ENCODE measurements at places on chromosomes 2 and 18.

DNA sequence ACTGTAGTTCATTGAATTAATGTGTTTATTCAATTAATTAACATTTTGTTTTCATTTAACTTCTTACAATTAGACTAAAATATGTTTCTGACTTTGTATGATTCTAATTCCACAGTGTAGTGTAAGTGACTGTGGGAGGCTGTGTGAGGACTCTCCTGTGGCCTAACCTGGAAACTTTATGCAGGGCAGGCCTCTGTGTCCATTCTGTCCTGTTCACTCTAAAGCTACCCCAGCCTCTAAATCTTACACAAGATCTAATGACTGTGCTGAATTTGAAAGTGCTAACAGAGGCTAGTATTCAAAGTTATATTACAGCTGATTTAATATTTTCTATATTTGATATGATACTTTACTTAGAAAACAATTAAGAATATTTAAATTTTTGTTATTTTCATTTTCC lies 270.5 kb upstream of the CDH19 start:
- no peak for DNase-seq

- no peak for DNase-seq
These were observed 593.2 kb downstream of the ZEB2 start for GRCh38 chr2:143926736-143927135.

DNA sequence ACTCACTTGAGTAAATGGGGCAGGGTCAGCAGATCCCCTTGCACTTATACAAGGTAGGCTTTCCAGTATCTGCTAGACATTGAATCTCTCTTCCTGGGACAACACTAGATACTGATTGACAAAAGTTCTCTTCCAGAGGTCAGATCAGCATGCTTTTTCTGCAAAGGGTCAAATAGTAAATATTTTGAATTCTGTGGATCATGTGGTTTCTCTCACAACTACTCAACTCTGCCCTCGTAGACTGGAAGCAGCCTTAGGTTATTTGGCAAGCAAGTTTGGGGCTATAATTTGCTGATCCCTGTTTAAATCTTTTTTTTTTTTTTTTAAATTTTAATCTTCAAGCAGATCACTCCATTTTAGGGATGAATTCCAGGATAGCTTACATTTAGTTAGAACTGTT lies 17.4 kb upstream of the NABP1 start:
- DNase-seq, result no peak

DNA sequence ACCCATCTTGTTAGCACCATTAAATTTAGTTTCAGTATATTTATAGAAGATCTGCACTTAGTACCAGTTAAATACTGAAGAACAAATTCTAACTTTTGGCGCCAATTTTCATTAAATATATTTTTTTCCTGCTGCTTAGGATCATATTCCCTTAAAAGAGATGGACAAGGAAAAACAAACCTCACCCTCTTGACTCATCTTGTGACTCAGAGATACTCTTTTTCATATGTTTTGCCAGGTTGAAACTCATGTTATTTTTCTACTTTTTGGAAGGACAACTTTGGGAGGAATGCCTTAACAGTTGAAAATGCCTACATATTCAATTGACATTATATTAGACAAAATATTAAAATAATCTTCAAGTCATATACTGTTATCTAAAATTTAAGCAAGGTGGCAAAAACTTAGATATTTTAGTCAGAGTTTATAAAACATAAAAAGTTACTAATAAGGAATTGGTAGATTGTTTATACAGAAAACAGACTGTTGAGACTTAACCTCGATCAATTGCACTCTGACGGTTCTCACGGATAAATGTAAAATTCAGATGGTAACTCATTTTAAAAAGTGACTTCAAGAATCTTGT lies 36.2 kb downstream of the PNO1 start:
- DNase-seq, result peak; percentile 79

- DNase-seq, result no peak
These were observed 4.2 kb upstream of the AFF3 start for GRCh38 chr2:100146657-100146960.

DNA sequence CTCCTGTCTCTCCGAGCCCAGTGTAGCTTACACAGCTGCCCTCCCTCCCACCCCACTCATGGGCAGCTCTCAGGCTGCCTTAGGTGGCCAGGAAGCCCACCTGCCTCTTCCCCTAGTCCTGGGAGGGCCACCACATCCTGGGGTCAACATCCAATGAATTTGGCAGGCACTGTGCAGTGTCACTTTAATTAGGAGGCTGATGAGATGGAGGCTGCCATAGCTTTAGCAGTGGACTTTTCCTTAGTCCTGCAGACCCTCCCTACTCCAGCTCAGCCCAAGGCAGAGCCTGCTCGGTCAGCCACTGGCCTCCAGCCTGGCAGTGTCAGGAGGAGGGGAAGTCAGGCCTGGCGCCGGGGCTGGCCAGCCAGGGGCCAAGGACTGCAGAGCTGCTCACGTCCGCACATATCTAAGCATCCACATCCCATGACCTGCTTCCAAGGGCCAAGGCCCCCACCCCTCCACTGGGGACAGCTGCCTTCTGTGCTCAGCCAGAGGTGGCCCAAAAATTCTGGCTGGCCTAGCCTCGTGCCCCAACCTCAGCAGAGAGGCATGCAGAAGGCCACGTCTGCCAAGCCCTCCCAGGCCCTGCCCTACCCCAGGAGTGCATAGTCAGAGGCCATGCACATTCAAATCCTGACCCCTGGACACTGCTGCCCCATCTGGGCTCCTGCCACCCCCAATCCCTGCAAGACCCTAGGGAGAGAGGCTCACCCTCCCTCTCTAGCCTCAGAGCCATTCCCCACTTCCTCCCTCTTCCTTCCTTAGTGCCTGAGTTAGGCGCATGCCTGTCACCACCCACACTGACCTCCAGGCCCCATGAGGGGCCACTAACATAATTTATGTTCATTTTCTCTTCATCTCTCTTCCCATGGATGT lies 33.1 kb downstream of the ADRA2B start:
- no peak for DNase-seq

- no peak for DNase-seq
These were observed 85.6 kb downstream of the INPP5D start for GRCh38 chr2:233145726-233146125.

DNA sequence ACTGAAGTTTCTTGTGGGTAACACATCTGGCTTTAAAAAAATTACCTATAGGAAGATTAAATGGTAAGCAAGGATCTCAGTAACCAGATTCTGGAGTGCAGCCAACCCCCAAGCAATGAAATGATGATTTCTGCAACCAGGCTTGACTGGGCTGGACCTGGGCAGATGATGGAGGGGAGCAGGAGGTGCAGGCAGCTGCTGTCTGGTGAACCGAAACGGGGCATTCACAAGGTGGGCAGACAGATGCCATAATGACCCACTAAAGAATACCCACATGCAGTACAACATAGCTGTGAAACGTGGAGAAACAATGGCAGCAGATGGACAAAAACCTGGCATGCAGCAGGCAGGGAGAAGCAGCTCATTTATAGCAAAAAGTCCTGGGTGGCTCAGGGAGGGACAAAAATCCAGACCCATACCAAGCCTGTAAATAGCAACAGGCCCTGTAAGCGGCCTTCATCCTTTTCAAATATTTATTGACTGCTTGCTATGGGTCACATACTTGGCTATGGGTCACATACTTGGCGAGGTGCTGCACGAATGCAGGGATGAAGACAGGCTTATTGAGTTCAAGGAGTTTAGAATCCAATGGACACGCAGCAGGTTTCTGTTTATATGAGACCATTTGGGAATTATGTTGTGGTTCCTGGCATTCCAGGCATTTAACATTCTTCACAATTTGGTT lies 244.7 kb downstream of the HRH4 start:
- DNase-seq, result peak; percentile 49

DNA sequence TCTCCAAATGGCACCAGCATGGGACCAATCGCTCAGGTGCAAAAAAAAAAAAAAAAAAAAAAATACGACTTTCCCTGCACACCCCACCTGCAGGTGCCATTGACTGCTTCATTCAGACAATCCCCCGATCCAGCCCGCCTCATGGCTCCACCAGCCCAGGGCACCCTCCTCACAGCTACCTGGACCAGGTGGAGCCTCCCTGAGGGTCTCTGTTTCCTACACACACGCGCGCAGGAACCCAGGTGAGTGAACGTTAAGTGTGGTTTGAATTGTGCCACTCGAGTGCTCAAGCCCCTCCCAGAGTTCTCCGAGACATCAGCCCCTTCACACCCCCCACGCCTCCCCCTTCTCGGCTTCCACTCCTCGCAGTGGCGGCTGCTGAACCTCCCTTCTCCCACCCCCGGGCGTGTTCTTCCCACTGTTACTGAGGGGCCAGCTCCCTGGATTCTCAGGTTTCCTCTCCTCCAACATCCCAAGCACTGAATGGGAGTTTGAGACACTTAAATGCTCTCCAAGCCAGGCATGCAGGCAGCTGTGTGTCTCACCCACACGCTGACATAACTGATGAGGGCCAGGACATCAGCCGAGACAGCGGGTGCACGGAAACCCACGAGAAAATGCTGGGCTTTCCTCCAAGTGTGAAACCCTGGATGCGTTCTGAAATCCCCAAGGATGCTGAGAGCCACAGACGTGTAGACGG lies 88.8 kb upstream of the SNTG2 start:
- no peak for DNase-seq

GRCh38 chr2:110702514-110703380 lies 24.9 kb upstream of the BUB1 start:
- DNase-seq, result no peak

DNA sequence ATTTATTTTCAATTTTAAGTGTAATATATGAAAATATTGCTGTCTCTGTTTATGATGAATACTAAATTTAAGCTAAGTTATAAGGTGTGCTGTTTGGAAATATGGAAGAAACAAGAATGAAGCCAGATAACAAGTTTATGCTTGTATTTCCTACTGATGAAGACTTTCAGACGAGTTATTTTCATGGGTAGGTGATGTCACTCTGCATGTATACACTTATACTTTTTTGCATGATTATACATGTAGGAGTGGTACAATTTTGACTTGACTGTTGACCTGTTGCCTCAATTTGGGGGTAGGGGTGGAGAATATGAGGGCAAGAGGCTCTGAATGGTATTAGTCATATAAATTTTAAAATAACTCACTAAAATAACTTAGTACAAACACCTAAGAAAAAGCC lies 133.7 kb downstream of the HAUS1 start:
- no peak for DNase-seq

- no peak for DNase-seq
These were observed 97.1 kb downstream of the ITGA4 start for GRCh38 chr2:181554061-181554830.

DNA sequence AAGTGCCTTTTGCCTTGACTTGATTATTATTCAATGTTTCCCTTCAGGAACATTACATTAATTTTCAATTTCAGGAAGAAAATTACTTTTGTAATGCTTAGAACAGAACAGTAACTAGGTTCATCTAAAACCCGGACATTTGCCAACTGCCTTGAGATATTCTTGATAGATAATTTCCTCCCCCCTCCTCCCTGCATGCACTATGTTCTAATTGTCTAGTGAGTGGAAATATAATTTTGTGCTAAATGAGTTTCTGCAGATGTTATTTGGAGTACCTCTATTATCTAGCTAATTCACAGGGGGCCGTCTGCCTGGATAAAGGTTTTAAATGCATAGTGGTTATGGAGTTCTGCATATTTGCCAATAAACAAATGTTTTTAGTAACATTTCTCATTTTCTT lies 200.3 kb upstream of the SLC39A10 start:
- no peak for DNase-seq

DNA sequence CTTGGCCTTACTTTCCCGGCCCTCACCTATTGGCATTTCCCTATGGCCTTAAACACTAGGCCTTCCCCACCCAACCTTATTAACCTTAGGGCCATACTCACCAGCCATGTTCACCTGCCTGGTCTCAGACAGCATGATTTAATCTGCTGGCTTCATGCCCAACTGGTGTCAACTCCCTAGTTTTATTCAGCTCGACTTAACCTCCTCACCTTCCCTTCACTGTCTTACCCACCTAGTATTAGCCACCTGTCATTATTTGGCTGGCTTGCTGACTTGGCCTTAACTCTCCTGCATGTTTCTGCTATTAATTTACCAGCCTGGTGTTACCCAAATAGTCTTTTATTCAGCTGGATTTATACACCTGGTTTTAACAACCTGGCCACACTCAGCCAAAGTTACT lies 136.0 kb upstream of the ZSWIM2 start:
- no peak for DNase-seq

- DNase-seq, result no peak
These were observed 135.3 kb downstream of the KLHL29 start for GRCh38 chr2:23520256-23520655.

GRCh38 chr2:38176619-38177021 lies 100.7 kb upstream of the CYP1B1 start:
- DNase-seq, result peak; percentile 45

GRCh38 chr2:53127061-53127650 lies 640.4 kb upstream of the CHAC2 start:
- DNase-seq, result no peak

DNA sequence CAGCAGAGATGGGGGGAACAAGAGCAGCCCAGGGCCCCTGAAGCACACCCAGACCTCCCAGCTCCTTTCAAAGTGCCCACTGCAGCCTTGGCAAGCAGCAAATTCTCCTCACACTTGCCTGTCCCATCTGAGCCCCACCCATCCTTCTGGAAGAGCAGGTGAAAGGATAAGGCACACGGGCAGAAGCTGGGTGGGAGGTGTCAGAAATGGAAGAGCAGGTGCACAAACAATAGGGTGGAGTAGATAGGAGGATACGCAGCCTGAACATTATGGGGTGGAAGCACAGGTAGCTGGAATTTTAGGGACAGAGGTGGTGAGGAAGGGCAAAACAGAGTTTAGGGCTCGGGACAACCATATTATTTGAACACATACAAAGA lies 69.2 kb downstream of the TNS1 start:
- no peak for DNase-seq

DNA sequence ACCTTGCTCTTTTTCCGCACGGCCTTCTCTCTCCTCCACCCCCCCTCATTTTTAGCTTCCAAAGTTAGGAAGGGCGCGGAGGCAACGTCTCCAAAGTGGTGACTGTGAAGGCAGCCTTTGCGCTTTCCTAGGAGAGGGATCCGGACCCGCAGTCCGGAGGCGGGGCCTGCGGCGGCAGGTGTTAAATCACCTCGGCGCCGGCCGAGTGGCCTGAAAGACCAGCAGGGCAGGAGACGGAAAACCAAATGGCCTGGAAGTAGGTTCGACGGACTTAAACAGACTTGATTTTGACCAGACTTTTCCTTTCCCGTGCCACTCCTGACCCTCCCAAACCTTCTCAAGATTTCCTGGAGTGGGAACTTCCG lies 615 bp downstream of the GORASP2 start:
- peak; percentile 77 for DNase-seq

DNA sequence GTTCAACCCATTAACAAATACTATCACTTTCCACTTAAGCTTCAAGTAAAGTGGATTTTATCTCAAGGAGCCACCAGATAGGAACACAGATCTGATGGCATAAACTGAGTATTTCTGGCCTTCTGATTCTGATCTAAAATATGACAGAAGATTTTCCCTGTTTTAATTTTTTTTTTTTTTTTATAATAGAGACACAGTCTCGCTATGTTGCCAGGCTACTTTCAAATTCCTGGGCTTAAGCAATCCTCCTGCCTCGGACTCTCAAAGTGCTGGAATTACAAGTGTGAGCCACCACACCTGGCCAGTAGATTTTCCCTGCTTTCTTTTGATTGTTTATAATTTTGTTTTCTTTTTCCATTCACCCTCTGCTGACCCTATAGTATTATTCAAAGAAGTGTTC lies 36.6 kb upstream of the SLC30A6 start:
- no peak for DNase-seq

GRCh38 chr2:150472511-150472899 lies 15.0 kb downstream of the RND3 start:
- DNase-seq, result peak; percentile 93

Data from GM23248 (cell line).